ENCODE measurements at places on chromosomes 12 and 14.

- peak; percentile 61 for DNase-seq
These were observed 62.6 kb downstream of the DCAF5 start for GRCh38 chr14:69090187-69090789.

- no peak for DNase-seq
These were observed 120.8 kb downstream of the PTCSC3 start for GRCh38 chr14:36055681-36056225.

- peak; percentile 59 for DNase-seq
These were observed 14.1 kb upstream of the TMEM119 start for GRCh38 chr12:108611884-108612415.

DNA sequence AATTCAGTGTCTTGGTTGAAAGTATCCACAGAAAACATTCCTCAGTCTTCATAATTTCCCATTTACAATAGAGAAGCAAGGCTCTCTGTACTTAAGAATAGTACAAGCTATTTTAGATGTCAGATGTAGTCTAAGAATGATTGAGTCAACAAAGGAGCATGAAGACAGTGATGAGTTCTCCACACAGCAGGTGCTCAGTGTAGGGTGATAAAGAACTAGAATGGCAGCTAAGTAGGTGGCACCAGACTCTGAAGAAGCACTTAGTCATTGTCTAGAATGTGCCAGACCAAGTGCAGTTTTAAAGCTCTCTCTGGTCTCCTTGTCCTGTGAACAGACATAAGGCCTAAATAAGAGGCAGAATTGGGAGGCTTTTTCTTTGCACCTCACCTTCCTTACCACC is 504.6 kb downstream of the NRXN3 start:
- no peak for DNase-seq

- peak; percentile 90 for DNase-seq
These were observed at the start of gene CD63 for GRCh38 chr12:55728939-55729818. Gene CD63, minus strand, starts transcription at chr12:55729009. Its CDS starts 668 bp downstream, at chr12:55728341.

GRCh38 chr14:95697764-95698163 is 11.5 kb downstream of the TCL1B start:
- no peak for DNase-seq

GRCh38 chr12:131511803-131512561 is 198.9 kb upstream of the SFSWAP start:
- DNase-seq, result no peak

DNA sequence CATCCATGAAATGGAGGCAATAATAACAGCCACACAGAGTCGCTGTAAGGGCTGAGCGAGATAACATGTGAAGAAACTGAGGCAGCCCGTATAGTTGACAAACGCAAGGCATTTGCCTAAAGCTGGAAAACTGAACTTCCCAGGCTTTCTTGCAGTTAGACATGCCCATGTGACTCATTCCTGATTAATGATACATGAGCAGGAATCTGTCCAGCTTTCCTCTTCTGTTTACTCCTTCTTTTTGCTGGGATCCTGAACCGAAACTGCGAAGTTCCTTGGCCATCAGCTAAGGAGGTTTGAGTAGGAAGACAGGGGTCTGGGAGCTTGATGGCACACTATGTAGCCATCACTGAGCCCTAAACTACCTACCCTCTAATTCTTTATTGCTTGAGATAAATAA is 52.2 kb downstream of the ST8SIA1 start:
- DNase-seq, result no peak

DNA sequence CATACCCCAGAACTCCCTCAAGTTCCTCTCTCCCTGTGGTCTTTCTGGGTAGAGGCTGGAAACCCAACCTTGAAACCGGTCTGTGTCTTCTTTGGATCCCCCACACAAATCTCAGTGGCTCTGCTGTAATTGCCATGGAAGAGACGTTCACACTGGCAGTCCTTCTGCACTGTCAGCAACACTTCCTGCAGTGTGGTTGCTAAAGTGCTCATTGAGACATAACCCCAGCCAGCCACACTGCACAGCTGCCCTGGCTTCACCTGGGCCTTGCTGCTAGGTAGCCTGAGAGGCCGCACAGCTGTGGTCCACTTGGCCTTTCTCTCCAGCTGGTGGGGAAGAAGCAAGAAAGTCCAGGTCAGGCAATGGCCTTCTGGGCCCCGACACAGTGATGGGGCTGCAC is 2.4 kb downstream of the GZMH start:
- DNase-seq, result no peak

DNA sequence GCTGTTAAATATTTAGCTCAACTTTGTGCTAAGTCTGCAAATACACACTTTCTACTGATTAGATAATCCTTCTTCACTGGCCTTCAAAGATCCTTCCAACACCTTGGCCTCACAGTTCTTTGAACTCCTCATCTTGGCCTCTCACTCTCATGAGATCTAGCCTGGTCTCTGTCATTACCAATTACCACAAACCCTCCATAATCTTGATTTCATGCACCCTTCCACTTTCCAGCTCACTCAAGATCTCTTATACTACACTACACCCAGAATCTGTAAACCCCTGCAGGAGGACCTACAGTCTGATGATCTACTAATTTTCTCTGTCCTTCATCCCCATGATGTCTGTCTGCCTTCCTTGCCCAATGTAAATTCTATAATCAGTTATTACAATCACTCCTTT is 71.1 kb downstream of the DUSP16 start:
- no peak for DNase-seq

- no peak for DNase-seq
These were observed 426.7 kb downstream of the RAD51B start for GRCh38 chr14:68246074-68246785.

GRCh38 chr12:92259696-92260251 is 114.1 kb upstream of the BTG1 start:
- no peak for DNase-seq

- no peak for DNase-seq
These were observed 306.1 kb downstream of the DAD1 start for GRCh38 chr14:22282949-22283348.

GRCh38 chr12:49296034-49296835 is 1.3 kb downstream of the PRPH start:
- peak; percentile 93 for DNase-seq

DNA sequence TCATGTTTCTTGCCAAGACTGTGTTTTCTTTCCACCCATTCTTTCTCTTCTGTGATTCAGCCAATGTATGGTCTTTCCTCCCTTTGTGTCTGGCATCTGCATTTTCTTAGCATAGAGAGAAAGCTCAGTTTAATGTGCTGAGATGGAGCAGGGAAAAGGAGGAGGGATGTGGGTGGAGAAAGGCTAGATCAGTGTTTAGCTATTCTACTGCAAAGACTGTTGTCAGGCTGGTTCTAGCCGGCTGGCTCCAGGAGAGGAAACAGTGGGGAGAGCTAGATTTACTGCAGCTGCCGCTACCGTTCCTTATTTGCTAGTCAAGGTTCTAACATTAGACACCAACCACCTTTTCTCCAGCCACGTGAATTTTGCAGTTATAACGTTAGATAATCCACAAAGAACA is 5.2 kb upstream of the RIMKLB start:
- DNase-seq, result no peak

DNA sequence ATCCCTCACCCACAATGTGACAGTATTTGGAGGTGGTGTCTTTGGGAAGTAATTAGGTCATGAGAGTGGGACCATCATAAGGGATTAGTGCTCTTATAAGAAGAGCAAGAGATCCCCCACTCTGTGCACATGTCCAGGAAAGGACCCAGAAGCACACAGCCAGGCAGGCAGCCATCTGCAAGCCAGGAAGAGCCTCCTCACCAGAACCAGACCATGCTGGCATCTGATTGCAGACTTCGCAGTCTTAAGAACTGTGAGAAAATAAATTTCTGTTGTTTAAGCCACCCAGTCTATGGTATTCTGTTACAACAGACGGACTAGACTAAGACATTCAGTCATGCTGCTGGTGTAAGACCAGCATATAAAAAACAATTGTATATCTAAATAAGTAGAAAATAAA is 69.8 kb downstream of the EFCAB11 start:
- no peak for DNase-seq

DNA sequence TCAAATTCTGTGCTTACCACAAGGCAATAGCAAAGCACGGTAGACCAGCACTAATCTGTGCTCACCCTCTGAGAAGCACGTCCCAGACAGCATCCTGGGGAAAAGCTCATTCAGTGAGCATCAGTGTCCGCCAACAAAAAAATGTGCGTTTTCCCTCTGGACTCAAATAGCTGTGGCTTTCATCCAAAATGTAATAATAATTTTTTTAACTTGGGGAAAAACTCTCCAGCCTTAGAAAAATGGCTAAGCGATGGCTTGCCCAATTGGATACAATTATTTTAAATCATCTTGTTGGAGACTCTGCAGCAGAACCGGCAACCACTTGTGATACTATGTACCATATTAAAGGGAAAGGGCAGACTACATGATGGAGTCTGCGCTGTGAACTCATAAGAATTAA is 1.1 kb upstream of the KRT77 start:
- no peak for DNase-seq

DNA sequence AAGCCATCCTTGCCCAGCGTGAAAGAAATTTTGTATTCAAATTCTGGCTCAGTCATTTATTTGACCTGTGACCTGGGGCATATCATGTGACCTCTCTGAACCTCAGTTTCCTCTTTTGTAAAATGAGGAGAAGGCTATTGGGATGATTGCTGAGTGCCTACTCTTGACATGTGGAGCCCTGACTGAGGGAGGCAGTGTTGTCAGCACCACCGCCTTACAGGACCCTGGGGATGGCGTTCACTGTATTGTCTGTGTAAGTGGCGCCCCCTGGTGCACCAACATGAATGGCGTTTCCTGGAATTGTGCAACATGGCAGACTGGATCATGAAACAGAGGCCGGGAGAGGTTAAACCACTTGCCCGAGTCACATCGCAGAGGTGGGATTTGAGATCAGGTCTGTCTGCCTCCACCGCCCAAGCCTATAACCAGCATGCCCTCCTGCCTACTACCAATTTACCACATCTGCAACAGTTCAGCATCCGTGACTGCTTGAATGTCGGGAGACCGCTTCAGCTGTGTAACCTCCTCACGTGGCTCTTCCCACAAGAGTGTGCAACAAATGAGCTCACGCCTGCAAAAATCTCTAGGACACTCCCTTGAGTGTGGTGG is 20.1 kb upstream of the CCDC63 start:
- DNase-seq, result peak; percentile 89
